ENCODE measurements at places on chromosomes 13 and 19.

DNA sequence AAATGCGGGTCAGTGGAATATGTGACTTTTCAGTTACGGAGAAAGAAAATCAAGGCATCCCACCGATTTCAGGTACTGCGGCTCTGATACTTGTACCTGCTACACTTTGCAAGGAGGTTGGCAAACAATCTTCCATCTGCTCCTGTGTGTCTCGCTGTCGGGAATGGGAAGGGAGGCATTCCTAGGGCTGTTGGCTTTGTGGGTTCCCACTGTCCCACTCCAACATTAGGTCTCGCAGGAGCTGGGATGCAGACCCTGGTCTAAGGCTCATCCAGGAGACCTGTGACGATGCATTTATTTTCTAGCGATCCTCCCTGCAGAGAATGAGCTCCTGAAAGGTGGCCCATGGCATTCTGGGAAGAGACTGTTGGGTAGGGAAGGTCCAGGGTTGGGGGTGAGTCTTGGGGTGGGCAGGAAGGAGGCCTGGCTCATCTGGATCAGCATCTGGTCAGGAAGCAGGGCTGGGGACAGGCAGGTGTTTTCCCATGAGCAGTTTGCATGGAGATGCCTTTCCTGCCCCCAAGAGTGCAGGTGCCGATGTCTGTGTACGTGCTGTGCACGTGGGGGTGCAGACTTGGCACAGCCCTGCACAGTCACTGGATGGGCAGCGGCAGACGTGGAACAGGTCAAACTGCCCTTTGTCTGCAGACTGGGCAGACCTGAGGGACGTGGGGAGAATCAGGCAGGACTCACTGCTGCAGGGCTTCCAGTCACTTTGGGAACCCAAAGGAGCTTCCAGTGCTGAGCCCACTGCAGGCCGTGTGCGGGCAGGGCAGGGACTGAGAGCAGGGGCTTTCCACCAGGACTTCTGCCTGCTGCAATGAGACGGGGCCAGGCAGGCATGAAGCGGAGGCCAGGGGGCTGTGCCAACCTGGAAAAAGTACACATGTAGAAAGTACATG is 152.4 kb downstream of the TEX29 start:
- no peak for DNase-seq

- DNase-seq: no peak
These were observed 9.1 kb downstream of the SSBP4 start for GRCh38 chr19:18428173-18428786.

GRCh38 chr19:52566588-52566987 is 3.5 kb upstream of the ZNF701 start:
- no peak for DNase-seq

- DNase-seq: no peak
These were observed 1.1 kb downstream of the PTGER1 start for GRCh38 chr19:14473978-14474578.

DNA sequence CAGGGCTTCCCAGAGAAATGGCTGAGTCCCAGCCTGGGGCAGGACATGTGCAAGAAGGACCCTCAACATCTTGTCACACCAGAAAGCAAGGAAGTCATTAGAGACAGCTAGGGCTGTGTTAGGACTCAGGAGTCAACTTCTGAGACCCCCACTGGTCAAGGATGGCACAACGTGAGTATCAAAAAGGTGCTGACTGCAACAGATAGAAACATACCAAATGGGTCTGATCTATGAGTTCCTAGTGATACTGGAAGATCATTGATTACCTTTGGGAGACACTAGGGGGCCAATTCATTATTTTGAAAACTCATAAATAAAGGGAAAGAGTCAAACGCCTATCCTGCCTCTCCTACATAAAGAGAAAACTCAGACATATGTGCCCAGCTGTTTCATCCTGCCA is 73.5 kb upstream of the GJB6 start:
- no peak for DNase-seq

DNA sequence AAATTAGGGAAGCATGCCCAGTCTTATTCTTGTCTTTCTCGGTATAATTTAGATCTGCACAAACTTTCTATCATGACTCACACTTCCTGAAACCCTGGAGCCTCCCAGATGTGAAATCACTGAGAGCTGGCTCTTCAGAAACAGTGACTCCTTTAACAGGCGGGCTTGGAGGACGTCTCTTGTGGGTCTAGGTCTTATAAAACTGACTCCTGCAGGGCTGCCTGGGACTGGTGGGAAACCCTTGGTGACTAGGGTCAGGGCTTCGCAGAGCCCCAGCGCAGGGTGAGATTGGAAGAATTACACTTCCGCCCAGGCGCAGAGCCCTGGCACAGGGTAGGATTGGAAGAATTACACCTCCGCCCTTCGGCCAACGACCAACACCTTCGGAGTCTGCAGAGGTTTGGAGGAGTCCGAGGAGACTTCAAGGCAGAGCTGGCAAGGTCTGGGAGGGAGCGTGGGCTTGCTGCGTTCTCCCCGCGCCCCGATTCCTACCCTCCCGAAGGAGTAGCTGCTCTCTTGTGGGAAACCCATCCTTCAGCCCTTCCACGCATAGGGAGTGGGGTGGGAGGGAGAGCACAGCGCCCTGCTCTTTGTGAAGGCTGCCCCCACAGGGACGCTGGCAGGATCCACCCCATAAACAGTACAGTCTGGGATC is 43.4 kb upstream of the MAP3K10 start:
- DNase-seq: no peak

GRCh38 chr19:8194528-8195267 is 14.5 kb upstream of the CERS4 start:
- DNase-seq: no peak

- no peak for DNase-seq
These were observed 16.2 kb upstream of the AP1M2 start for GRCh38 chr19:10603084-10603872.

- no peak for DNase-seq
These were observed 57.0 kb downstream of the RASL11A start for GRCh38 chr13:27327633-27328032.

DNA sequence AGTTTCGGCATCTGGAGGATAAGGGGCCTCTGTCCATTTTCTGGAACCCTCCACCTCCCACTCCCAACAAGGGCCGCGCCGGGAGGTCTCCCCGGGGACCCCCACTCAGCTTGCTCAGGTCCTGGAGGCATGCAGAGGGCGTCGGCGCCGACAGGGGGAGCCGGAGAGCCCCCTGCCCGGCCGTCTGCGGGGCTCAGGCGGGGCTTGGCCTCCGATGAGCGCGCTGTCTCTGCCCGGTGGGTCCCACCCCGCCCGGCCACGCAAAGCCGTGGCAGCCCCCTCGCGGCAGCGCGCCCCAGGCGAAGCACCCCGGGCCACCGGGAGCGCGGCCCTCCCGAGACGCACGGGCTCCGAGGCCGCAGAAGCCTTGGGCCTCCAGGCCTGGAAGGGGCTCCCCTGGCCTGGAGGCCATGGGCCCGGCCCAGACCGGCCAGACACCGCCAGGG is 149.7 kb upstream of the ZNF536 start:
- peak; percentile 73 for DNase-seq

GRCh38 chr19:13207237-13207845 is 57.1 kb downstream of the IER2 start:
- no peak for DNase-seq

GRCh38 chr13:49388091-49388635 is 55.7 kb downstream of the CAB39L start:
- no peak for DNase-seq

GRCh38 chr13:52070929-52071523 is 46.5 kb downstream of the UTP14C start:
- peak; percentile 20 for DNase-seq
